ENCODE measurements at places on chromosomes 1 and 21. TPM values are rescaled to one million over a fixed set of nuclear protein-coding genes. Genes with fewer than 3 reads are reported as not detected.

Gene UAP1
- total RNA-seq, result 332 TPM

Gene HSD3B2
- total RNA-seq, result not detected

Gene CR1L
- total RNA-seq, result not detected

Gene CENPF
- total RNA-seq, result 28.1 TPM

Measured in articular chondrocyte of knee joint (primary cell).